Adrenal gland (tissue), 19 donors: ENCODE measurements at places on chromosomes 16 and 17. TPM values are rescaled to one million over a fixed set of nuclear protein-coding genes. Genes with fewer than 3 reads are reported as not detected.

ADGRG1 gene
- total RNA-seq = 32.9 TPM

- DNase-seq = no peak
Observed at GRCh38 chr17:39576187-39576586, 31.5 kb downstream of the NEUROD2 start.

DNA sequence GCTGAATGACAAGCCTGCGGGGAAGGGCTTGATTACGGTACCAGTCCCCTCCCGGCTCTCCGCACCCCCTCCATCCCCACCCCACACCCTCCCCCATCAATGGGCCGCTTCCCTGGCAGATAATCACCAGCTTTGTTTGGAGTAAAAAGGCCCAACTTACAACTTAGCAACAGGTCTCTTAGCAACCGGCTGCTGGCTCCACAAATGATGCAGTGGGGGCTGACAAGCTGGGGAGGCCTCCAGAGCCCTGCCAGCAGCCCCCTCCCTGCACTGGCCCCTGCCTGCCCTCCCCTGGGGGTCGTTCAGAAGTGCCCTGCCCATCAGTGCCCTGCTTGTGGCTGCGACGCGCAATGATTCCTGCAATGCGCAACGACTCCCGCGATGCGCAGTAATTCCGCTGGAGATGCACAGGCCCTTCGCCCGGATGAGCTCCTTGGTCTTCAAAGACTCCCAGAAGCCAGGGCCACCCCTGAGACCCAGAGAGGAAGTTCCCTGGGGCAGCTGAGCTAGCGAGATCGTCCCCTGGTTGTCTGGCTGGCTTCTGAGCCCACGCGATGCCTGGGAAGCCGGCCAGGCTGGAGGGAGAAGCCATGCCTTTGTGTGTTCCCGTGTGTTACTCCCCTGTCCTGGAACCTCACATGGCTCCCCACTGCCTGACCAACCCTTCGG is 23.3 kb downstream of the CPNE2 start:
- DNase-seq = peak; percentile 45

LRRC36 gene
- total RNA-seq = 4.7 TPM

DNA sequence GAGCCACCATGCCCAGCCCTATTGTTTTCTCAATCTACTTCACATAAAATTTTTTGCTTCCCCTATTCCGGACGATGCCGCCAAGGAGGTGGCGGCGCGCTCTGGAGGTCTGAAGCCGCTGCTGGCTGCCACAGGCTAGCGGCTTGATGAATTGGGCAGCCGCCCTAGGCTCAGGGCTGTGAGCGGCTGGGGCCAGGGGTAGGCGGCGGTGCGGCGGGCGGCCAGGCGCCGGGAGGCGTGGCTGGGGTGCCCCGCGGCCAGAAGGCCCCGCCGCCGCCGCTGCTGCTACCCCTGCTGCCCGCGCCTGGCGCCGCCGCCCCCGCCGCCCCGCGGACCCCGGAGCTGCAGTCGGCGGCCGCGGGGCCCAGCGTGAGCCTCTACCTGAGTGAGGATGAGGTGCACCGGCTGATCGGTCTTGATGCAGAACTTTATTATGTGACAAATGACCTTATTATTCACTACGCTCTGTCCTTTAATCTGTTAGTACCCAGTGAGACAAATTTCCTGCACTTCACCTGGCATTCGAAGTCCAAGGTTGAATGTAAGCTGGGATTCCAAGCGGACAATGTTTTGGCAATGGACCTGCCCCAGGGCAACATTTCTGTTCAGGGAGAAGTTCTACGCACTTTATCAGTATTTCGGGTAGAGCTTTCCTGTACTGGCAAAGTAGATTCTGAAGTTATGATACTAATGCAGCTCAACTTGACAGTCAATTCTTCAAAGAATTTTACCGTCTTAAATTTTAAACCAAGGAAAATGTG is 41.7 kb downstream of the ANKFY1 start:
- DNase-seq = peak; percentile 39

DNA sequence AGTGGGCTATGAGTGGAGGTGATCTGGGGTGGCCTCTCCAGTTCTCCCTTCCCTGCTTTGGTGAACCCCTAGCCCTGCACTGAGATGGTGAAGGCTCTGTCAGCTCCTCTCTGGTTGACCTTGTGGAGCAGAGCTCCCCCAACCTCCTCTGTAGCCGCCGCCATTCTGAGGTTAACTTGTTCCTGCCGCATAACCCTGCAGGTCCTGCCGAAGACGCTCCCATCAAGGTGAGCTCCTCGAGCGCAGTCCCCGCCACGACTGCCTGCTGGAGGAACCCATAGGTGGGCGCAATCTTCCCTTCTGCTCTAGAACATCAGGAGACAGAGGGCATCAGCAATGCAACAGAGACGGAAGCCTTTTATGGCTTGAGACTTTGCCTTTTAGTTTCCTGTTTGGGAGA is 15.2 kb upstream of the SLC47A2 start:
- no peak for DNase-seq

GRCh38 chr16:9102943-9103342 is 11.5 kb downstream of the HAPSTR1 start:
- no peak for DNase-seq

MT4 gene
- total RNA-seq = not detected

HLF gene
- 41.1 TPM for total RNA-seq

- no peak for DNase-seq
Observed at GRCh38 chr17:50375858-50376538, 3.0 kb downstream of the EME1 start.

- DNase-seq = no peak
Observed at GRCh38 chr16:9333469-9333868, 242.0 kb downstream of the HAPSTR1 start.

- no peak for DNase-seq
Observed at GRCh38 chr16:72910875-72911274, 137.1 kb downstream of the ZFHX3 start.
